ENCODE measurements at places on chromosomes 11 and 22. TPM values are rescaled to one million over a fixed set of nuclear protein-coding genes. Genes with fewer than 3 reads are reported as not detected.

GRCh38 chr11:70824605-70825245, 426.4 kb downstream of the CTTN start:
- DNase-seq: no peak

- no peak for DNase-seq
Observed at GRCh38 chr22:19062139-19062942, 59.9 kb downstream of the DGCR2 start.

DNA sequence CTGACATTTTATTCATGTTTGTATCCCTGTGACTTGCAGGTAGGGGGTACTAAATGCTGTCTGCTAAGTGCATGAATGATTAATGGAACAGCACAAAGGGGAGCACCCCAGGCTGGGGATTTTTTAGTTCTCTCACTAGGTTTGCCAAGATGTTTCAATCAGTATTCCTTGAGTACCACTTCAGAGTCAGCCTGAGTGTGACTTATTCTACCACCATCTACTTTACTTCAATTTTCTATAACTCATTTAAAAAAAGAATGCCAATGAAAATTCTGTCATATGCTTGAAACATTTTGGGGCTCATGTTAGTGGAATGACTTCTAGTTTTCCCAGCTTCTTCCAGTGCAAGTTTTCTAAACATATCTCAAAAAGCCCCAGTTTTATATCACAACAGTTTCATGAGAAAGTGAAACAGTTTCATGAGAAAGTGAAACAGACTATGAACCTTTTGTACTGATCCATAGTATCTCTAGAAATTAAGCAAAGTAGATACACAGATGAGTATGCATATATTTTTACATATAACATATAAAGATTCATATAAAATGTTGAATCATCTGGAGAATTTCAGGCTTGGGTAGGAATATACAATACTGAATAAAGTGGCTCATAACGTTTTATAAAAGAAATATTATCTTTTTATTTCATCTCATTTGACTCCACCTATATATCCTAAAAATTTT, 252.4 kb downstream of the GRM5 start:
- no peak for DNase-seq

DNA sequence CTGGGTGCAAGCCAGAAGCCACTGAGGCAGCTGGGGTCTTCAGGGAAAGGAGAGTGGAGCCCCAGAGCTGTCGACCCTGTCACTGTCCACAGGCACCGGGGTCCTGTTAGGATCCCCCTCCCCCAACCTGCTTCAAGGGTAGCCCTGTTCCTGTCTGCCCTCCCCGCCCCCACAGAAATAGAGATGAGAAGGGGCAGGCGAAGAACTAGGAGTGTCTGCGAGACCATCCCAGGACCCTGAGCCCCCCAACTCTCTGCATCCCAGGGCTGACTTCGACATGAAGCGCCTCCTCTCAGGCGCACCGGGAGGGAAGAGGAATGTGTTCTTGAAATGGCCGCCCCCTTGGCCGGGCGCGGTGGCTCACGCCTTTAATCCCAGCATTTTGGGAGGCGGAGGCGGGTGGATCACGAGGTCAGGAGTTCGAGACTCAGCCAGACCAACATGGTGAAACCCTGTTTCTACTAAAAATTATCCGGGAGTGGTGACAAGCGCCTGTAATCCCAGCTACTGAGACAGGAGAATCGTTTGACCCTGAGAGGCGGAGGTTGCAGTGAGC, 607 bp upstream of the ZNF70 start:
- DNase-seq: no peak

DNA sequence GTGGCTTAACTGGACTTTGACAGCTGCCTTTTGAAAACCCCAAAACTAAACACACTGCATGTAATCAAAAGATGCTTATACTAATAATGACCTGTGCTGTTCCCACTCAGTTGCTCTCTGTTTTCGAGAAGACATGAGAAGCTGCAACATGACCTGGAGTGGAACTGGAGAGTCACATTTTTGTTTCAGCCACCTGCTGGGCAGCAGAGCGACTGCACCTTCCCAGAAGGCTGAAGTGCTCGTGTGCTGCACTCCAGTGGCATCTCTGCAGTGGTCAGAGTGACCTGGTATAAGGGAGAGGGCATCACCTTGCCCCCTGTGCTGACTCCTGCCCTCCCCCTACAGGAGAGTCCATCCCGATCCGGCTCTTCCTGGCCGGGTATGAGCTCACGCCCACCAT, 8.6 kb downstream of the THYN1 start:
- DNase-seq: no peak

DNA sequence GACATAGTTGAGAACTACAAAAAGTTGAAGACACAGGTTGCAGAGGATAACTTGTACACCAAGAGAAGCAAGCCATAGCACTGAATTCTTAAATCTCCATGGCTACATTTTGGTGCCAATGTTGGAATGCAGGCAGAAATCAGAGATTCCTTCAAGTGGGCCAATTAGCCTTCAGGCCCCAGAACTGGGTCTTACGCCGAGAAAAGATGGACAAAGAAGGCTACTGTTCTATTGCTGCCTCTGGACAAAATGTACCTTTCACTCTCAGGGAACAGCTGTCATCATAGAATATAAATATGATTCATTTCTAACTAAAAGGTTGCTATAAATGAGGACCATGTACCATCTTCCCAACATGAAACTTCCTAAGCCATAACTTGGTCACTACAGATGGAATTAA, 13.7 kb downstream of the TMEM216 start:
- no peak for DNase-seq

DNA sequence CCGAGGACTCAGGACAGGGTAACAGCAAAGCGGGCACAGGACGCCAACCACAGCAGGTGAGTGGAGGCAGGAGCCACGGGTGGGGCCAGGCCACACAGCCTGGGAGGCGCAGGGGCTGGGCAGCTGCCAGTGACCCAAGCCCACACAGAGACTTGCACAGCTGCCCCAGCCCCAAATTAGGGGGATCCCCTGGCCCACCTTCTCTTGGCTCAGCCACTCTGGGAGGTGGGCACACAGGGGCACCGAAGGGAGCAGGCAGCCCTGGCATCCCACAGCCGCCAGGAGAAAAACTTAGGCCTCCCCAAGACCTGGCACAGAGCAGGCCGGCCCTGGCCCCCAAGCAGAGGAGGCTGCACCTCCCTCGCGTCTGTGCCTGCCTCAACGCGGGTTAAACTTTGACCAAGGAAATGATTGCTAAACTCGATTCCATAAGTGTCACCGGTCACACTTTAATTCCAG, at the start of gene SLC22A12:
TSS of gene SLC22A12 (plus strand) at position 458 of the 459 bp plus-strand sequence. CDS start 337 bp downstream, outside the sequence.
- DNase-seq: no peak

DNA sequence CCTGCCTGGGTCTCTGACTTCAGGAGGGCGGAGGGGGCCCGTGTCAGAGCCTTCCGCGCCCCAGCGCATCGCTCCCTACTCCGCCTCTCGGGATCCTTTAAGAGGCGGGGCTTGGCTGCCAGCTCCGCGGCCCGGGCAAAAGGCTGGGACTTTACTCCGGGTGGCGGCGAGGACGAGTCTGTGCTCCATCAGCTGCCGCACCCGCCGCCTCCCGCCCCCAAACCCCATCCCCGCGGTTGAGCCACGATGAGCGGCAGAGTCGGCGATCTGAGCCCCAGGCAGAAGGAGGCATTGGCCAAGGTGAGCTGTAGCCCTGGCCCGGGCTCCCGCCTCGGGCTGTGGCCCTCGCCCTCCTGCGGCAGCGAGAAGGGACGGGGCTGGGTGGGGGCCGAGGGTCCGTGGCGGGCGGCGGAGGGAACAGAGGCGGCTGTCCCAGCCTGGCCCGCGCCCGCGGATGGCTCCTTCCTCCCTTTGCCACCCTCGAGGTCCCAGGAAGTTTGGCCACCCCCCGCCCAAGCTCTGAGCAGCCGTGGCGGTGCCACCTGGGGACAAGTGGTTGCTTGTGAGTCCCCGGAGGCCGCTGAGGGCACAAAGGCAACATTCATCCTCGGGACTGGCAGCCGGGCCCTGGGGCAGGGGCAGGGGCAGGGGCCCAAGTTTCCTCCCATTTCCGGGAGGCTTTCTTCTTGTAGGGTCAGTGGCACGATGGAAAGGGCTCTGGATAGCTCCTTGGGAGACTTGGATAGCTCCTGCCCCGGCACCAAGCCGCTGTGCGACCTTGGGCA, at the start of gene SEC14L2:
TSS of gene SEC14L2 (plus strand) at position 148 of the 785 bp plus-strand sequence. CDS start at position 247, 99 bp downstream.
- peak; percentile 40 for DNase-seq

ARFGAP3 gene
- total RNA-seq: 20.4 TPM

GRCh38 chr11:93216511-93217101, 18.8 kb upstream of the SLC36A4 start:
- DNase-seq: no peak

TRIM51G gene
- not detected for total RNA-seq

ZNF280A gene
- 2.6 TPM for total RNA-seq

DNA sequence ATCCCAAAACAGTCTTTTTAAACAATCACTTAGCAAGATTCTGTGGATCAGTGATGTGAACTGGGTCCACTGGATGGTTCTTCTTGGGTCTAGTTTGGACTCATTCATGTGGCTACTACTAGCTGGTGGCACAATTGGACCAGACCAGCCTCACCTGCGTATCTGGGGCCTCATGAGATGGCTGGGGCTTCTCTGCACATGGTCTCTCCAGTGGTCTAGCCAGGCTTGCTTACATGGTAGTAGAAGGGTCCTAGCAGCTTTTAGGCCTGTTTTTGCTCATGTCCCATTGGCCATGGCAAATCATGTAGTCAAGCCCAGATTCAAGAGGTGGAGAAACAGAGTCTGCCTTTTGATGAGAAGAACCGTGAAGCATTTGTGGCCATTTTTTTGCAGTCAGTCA, 94.0 kb downstream of the RRAS2 start:
- no peak for DNase-seq

GRCh38 chr22:19770349-19771220, 10.0 kb downstream of the TBX1 start:
- no peak for DNase-seq

- peak; percentile 48 for DNase-seq
Observed at GRCh38 chr11:59186130-59186594, 14.2 kb downstream of the DTX4 start.

DNA sequence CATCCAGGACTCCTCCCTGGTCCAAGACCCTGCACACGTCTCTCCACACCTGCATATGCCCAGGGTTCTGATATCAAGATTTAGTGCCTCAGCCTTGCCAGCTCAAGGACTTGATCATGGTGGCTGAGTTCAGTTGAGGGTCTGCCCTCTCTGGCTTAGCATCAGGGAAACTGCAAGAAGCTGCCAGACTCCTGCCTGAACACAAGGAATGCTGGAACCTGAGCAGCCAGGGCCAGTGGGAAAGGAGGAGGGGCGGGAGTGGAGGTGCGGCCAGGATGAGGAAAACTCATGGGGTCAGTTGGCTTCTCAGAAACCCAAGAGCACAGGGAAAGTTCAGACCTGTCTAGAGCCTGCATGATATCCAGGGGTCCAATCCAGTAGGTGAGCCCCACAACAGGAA, 546.1 kb downstream of the BUD13 start:
- no peak for DNase-seq

GRIA4 gene
- not detected for total RNA-seq

DNA sequence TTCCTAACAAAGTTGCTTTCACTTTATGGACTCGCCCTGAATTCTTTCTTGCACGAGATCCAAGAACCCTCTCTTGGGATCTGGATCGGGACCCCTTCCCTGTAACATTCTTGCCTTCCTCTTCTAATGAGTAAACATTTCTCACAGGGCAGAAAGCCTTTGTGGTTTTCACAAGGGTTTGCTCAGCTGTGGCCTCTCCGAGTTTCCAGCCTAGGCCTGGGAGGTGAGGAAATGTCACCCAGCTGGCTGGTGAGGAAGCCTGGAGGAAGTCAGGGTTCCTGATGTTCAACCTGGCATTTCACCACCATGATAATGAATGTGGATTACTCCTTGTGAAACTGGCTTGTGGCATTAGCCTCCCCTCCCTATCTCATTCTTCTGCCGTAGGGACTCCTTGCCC, 224.9 kb downstream of the DSCAML1 start:
- DNase-seq: no peak

- DNase-seq: no peak
Observed at GRCh38 chr11:58494101-58494500, 13.8 kb downstream of the OR5B21 start.

RIMBP3B gene
- 0.30 TPM for total RNA-seq

DNA sequence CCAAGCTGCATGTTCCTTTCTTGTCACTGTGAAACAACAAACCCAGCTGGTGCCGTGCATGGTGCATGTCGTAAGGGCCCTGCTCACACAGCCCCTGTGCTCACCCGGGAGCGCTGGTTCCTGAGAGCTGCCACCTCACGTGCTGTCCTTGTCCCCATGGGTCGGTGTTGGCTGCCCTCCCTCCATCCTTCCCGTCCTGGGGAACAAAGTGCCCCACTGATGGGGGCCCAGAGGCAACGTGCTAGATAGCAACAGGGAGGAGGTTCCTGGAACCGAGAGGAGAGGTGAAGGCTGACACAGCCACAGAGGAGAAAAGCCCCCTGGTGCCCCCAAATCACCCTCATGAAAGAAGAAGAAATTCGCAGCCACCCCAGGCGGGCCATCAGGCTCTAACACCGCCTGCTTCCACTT, 56.6 kb upstream of the SLC22A12 start:
- DNase-seq: no peak

GRCh38 chr11:118785362-118785761, 5.6 kb downstream of the DDX6 start:
- peak; percentile 55 for DNase-seq

DNA sequence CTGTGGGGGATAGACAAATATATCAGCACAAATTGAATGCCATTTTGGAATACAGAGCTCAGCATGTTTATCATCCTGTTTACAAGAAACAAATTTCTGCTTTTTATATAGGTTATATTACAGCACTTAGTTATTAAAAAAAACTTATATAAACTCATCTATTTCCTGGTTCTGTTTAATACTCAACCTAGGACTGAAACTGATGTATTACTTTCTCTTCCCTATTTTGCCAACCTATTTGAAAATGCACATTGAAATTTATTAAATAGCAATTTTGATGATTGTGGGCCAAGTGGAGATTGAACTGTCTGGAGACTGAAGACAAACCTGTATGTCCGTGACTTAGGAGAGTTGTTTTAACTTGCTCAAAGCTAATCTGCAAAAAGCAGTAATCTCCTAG, 288.3 kb upstream of the ANO3 start:
- no peak for DNase-seq

GRCh38 chr11:109039611-109040010, 374.7 kb downstream of the DDX10 start:
- DNase-seq: no peak

A4GALT gene
- 6.9 TPM for total RNA-seq
